ENCODE measurements at places on chromosomes 3 and 15. TPM values are rescaled to one million over a fixed set of nuclear protein-coding genes. Genes with fewer than 3 reads are reported as not detected.

PATL2 gene
- total RNA-seq: not detected

UACA gene
- total RNA-seq: 171 TPM

MRPL3 gene
- total RNA-seq: 51.8 TPM

UROC1 gene
- 0.15 TPM for total RNA-seq

GRCh38 chr3:161197855-161198850 is 23.0 kb upstream of the NMD3 start:
- DNase-seq: no peak

GRCh38 chr3:51637941-51638471 is 33.0 kb upstream of the TEX264 start:
- DNase-seq: no peak

GRCh38 chr3:194489736-194490612 is 3.2 kb upstream of the ATP13A3 start:
- DNase-seq: no peak
